ENCODE measurements at places on chromosomes 6 and 20. TPM values are rescaled to one million over a fixed set of nuclear protein-coding genes. Genes with fewer than 3 reads are reported as not detected.

The DPPA5 gene
- not detected for total RNA-seq

The LY6G6C gene
- total RNA-seq = not detected

DNA sequence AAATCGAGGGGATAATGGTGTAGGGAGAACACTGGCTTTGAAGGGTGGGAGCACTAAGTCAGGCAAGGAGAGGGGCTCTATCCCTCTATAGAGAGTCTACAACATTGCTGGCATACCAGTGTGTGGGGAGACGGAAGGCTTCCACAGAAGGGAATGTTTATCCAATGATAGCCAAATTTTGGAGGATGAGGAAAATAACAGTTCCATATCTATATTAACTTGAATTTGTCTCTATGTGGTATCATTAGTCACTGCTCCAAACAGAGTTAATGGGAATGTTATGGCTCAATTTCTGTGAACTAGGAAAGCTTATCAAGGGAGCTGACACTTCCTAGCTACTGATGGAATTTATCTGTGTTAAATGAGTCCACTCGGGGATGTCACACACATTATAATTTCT lies 208.9 kb upstream of the PHACTR1 start:
- DNase-seq = peak; percentile 46

GRCh38 chr20:62693524-62693922 lies 15.1 kb upstream of the NTSR1 start:
- DNase-seq = no peak

DNA sequence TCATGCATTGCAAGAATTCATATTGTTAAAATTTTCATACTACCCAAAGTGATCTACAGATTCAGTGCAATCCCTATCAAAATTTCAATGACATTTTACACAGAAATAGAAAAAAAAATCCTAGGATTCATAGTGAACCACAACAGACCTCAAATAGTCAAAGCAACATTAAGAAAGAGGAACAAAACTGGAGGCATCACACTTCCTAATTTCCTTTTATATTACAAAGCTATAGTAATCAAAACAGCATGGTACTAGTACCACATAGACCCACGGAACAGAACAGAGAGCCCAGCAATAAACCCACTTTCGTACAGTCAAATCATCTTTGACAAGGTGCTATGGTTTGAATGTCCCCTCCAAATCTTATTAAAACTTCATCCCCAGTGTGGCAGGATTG lies 39.7 kb downstream of the NTSR1 start:
- DNase-seq = no peak

- DNase-seq = no peak
Measured at GRCh38 chr6:28117386-28118050, 6.9 kb upstream of the ZSCAN16 start.
